ENCODE measurements at places on chromosomes 5 and 9.

DNA sequence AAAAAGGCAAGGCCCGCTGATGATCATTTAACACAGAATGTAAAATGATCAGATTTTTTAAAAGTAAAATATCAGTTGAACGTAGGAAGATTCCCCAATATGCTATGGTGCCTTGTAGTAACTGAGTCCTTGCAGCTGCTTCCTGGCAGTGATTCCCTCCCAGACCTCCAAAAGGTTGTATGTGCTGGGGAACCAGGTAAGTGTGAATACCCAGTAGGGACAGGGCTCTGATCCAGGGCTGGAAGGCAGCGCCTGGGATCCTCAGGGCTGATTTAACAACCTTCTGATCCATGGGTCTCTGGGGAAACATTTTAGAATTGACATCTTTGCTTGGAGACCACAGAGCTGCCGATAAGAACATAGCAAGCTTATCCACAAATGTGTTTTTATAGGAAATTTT, 76.7 kb upstream of the IL6ST start:
- no peak for DNase-seq

- DNase-seq: no peak
Observed at GRCh38 chr5:120151181-120151580, 312.9 kb upstream of the PRR16 start.

DNA sequence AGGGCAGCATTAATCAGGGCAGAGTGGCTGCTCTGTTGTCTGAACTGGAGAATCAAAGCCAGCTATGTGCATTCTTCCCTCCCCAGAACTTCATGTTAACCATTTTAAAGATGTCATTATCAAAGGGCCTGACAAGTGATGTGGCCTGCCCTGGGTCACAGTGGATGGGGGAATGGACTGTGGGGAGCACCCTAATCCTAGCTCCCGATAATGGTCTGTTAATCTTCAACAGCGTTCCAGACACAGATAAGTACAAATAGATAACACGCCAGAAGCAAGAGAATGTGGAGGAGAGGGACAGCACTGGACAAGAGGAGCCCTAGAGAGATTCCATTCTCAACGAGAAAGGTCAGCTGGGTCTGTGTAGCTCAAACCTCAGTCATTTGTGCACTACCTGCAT, 77.5 kb downstream of the DPYSL3 start:
- no peak for DNase-seq

GRCh38 chr5:91850031-91850430, 466.9 kb upstream of the ARRDC3 start:
- DNase-seq: no peak

DNA sequence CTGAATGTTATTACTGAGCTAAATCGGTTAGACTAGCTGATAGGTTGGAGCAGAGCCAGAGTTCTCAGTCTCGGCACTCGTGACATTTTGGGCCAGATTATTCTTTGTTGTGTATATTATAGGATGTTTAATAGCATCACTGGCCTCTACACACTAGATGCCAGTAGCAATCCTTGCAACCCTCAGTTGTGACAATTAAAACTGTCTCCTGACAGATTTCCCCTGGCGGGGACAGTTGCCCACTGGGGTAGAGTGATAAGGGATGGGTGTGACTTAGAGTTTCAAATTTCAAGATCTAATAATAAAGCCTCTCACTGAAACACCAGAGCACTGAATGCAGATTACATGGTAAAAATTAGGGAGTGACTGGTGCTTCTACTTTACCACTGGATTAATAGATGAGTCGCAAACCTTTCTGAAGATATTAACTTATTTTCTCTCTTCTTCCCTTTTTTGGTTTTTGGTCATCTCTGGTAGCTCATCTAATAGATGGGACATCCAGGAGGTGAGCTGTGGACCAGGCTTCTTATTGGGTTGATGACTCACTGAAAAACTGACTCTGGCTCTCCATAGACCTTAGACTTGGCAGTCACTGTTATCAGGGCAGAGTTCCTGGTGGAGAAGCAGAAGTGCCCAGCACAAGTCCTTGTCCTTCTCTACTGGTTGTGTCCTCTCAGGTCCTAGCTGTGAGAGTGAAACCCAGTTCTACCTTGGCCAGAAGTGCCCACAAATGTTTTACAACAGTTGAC, 150.3 kb downstream of the UNC13B start:
- DNase-seq: no peak

DNA sequence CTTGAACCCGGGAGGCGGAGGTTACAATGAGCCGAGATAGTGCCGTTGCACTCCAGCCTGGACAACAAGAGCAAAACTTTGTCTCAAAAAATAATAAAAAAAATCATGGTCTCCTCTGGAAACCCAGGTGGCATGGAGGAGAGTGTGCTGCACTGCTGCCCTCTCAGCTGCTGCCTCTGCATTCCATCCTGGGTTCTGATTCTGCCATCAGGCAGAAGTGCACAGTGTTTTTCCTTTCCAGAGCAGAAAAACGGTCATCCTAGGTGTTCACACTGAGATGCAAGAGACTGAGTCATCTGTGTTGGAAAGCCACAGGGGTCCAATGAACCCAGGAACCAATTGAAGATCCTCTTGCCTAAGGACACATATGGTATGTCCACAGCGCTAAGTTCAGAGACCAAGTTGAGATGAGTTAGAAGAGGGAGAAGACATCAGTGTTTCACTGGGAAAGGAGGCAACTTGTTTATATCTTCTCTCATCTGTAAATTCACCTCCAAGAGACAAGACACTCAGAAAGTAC, 88.8 kb upstream of the DMRT1 start:
- no peak for DNase-seq

DNA sequence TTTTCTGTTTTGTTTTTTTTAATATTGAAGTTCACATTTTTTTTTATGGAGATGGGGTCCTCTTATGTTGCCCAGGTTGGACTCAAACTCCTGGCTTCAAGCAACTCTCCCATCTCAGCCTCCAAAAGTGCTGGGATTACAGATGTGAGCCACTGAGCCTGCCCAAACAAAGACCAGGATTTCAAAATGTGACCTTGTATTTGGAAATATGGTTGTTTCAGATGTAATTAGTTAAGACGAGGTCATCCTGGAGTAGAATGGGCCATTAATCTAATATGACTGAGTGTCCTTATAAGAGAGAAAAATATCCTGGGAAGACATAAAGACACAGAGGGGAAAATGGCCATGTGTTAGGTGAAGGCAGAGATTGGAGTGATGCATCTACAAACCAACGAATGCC, 340.5 kb downstream of the RAB3C start:
- no peak for DNase-seq

DNA sequence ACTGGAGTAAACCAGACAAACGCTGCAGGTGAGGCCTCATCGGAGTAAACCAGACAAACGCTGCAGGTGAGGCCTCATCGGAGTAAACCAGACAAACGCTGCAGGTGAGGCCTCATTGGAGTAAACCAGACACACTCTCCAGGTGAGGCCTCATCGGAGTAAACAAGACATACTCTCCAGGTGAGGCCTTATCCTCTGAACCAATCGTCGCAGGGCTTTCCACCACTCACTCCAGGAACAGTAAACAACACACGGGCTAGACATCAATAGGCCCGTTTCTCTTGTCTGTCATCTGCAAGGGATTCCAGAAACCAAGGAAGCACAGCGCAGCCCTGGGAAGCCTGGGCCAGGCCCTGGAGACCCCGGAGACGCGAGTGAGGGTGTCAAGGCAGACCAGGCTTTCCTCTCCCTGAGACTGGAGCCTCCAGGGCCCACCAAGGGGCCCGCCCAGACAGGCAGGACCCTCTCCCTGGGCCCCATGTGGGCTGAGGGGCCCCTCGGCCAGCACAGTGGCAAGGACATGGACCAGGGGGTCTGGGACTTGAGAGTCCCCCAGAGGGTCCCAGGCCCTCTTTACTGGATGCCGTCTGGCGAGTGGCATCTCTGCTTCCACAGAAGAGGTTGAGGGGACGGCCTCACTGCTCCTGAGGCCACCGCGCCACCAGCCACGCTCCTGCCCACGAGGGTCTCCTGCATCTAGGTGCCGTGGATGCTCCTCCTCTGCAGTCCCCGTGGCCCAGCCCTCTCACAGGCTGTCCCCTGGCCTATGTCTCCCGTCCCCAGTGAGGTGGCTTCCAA, 26.4 kb upstream of the NSMF start:
- DNase-seq: no peak

- no peak for DNase-seq
Observed at GRCh38 chr5:147743678-147744374, 38.7 kb downstream of the JAKMIP2 start.

- no peak for DNase-seq
Observed at GRCh38 chr5:155101697-155102096, 88.1 kb downstream of the KIF4B start.

DNA sequence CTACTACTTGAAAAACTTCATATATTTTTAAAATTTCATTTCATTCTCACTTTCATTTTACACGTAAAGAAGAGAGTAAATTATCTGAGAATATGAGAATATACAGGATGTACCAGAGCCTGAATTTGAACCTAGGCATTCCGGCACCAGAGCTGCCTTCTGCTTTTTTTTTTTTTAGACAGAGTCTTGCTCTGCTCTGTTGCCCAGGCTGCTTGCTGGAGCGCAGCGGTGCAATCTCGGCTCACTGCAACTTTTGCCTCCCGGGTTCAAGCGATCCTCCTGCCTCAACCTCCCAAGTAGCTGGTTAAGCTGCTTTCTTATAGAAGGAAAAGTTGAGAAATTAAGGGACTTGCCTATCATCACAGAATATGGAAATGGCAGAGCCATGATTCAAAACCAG, 540.1 kb downstream of the EBF1 start:
- no peak for DNase-seq

GRCh38 chr5:174649391-174649790, 75.0 kb upstream of the MSX2 start:
- no peak for DNase-seq

DNA sequence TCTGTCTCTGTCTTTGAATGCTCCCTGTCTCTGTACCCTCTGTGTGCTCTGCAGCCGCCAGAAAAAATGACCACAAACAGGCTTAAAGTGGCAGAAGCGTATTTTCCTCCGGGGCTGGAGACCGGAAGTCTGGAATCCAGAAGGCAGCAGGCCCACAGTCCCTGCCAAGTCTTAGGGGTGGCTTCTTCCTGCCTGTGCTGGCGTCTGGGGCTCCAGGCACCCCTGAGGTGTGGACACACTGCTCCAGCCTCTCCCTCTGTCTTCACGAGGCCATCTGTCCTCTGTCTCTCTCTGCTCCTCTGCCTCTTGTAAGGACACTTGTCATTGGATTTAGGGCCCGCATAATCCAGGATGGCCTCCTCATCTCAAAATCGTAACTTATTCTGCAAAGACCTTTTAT, 298.4 kb upstream of the IRX4 start:
- no peak for DNase-seq

- DNase-seq: no peak
Observed at GRCh38 chr9:129906298-129906697, 71.0 kb downstream of the USP20 start.

GRCh38 chr5:55031492-55031891, 7.4 kb downstream of the GZMK start:
- no peak for DNase-seq

DNA sequence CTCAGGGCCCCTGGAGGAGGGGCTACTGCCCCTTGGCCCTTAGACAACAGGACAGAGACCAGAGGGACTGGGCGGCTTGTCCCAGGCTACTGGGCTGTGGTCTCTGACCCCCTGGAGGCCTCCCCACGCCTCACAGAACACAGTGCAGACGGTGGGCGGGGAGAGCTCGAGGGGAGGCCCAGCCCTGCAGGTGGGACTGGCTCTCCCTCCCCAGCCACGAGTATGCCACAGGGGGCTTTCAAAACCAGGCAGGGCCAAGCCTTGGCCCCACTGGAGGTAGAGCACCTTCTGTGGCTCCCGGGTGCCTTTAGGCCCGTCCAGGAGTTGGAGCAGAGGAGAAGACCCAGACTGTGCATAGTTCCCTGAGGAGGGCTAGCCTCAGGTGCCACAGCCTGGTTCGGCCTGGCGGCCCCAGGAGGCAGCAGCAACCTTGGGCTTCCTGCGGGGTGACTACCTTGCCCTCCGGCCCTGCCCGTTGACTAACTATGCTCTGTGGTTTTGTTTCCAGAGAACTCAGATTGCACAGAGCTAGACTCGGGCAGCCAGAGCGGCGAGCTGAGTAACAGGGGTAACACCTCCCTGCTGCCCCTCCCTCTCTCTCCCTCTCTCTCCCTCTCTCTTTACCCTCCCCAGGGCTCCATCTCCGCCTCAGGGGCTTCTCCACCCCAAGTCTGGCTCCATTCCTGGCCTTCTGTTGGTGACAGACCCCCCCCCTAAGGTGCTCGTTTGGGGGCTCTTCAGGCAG, 15.5 kb downstream of the CARD19 start:
- no peak for DNase-seq

GRCh38 chr5:1406681-1407640, 38.3 kb downstream of the SLC6A3 start:
- DNase-seq: no peak

DNA sequence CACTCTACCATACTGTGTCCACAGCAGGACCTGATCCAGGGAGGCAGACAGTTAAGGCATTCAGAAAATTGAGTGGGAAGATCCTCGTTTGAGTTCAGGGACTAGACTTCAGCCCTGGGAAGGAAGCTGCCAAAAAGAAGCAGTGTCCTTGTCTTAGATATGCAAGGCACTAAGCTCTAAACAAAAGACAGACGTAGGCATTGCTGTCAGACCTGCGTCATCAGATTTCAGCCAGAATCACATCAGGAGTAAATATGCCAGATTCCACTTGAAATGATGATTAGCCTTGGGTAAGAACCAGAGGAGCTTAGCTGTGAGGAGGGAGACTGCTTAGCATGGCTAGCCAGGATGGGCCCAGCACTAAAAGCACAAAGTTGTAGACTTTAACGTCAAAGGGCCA, 56.7 kb downstream of the MAMDC2 start:
- no peak for DNase-seq

DNA sequence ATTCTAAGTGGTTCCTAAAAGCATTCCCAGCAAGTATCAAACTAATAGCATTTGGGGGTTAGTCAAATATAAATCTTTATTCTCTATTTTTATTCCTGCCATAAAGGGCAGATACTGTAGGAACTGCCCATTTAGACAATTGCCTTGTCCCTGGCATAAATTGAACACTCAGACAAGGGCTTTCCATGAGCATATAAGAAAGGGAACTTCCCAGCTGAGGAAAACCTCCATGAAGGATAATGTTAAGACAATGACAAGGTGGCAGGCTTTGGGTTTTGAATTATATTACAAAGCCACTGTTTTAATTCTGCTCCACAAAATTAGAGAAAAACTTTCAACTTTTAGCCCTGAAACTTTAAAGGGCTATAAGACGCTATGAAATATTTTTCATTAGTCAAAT, 81.3 kb downstream of the ST8SIA4 start:
- DNase-seq: no peak

DNA sequence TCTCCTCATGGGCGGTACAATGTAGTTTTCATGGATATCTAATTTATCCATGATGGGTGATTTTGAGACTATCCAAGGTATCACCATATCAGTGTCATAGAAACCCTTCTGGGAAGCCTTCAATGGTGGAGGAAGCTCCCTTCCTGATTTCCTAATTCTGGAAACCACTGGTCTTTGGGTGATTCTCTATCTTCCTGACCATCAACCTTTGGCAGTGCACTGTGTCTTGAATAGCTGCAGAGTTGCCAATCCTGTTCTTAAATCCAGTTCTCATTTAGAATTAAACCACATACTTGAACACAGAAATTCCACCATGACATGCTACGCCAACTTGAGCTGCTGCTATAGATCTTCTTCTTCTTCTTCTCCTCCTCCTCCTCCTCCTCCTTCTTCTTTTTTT, 161.7 kb upstream of the KLF9 start:
- no peak for DNase-seq

GRCh38 chr5:88700121-88700520, 182.9 kb downstream of the MEF2C start:
- no peak for DNase-seq

- DNase-seq: no peak
Observed at GRCh38 chr9:7996558-7996957, 197.0 kb upstream of the DMAC1 start.

Data from Kasumi-1 (cell line).